ENCODE measurements at places on chromosomes 16 and 17.

GRCh38 chr16:10637337-10638037 lies 57.1 kb upstream of the EMP2 start:
- no peak for DNase-seq

DNA sequence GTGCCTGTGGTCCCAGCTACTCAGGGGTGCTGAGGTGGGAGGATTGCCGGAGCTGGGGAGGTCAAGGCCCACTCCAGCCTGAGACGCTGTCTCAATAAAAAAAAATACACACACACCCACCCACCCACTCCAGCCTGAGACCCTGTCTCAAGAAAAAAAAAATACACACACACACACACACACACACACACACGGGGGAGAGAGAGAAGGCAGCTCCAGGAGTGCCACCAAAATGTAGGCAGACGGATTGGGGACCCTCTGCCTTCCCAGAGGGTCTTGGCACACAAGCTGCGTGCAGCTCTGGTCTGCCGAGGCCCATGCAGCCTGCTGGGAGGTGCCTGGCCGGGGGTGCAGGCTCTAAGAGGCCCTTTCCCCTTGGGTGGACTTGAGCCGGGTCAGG lies 5.9 kb upstream of the NUDT16L1 start:
- no peak for DNase-seq

DNA sequence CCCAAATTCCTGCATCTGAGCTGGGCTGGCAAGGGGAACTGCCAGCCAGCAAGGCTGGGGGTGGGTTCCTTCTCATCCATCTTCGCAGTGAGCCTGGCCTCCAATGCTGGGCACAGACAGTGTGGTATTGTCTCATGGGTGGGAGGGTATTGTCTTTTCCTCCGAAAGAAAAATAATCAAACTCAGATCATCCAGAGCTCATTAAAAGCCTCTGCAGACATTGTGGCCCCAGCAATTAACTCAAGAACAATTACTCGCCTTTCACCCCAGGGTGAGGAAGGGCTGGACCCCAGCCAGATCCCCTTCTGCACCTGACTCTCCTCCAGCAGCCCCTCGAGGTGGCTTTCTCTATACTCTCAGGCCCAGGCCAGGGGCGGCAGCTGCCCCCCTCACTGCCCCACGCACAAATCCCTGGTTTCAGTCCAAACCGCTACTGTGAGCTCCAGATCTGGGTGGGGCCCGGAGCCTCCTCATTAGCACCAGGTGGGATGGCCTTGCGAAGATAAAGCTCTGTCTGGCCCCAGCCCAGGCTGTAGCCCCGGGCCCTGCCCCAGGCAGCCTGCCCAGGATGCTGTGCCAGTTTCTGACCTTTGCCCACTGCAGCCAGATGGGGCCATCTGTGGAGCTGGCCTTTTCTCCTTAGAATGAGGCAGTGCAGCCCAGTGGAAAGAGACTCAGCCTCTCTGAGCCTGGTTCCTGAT lies 2.3 kb upstream of the KRT15 start:
- no peak for DNase-seq

GRCh38 chr17:7034955-7035590 lies 742 bp upstream of the SLC16A13 start:
- no peak for DNase-seq

DNA sequence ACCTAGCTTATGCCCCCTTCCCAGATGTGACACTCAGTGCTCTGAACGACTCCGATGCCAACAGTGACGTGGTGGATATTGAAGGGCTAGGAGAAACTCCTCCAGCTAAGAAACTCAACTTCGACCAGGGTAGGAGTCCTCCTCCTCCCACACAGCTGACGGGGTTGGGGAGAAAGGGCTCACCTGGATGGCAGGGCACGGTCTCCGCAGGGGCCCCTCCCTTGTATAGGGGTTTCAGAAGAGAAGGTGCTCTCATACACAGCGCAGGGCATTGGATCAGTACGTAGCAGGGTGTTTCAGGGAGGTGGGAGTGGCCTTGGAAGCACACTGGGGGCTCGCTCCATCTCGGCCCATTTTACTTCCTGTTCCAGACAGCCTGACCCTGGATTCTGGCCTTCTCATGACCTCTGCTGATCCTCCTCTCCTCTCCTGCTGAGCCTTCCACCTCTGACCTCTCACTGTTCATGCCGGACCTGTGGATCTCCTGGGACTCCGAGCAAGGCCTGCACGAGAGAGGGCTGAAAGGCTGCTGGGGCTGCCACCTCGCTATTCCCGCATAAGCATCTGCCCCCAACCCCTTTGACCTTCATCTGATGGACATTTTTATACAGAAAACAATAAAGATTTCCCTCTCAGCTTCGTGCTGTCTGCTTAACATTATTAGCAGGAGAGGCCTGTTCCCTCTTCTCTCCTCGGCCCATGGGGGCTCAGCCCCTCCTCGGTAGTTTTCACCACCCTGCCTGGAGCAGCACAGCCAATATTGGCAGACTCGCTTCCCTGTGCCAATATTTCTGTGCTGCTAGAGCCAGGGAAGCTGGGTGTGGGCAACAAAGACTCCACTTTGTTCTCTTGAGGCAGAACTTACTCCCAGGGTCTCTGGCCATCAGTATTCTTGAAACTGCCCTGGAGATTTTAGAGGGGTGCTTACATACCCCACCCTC lies 4.7 kb downstream of the RNASEK start:
- no peak for DNase-seq

GRCh38 chr17:19397556-19398041 lies 10.6 kb upstream of the MFAP4 start:
- no peak for DNase-seq

DNA sequence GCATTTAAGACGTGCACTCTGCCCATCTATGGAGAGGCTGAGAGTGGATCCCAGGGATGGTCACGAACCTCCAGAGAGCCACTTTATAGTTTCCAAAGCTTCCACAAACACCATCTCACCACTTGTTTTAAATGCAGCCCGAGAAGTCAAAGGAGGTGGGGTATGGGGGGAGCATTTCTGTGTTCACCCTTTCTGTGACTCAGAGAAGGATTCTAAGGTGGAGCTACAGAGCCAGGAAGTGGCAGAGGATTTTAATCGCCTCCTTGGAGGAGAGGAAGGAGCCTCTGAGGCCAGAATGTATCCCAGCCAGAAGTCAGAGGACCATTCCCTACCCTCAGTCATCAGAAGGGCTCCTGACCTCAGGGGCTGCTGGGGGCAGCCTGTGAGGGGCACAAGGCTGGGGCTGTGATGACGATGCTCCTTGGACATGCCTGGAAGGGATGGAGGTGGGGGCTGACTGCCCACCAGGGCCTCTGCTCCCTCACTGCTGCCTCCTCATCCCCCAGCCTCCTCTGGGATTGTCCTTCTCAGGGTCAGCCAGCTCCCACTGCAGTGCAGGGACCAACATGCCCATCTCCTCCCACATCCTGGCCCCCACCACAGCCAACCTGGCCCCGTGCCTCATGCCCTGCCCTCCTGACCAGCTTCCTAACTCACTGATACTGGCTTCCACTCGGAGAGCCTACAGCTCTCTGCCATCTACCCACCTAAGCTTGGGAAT lies 2.8 kb downstream of the XYLT2 start:
- no peak for DNase-seq

DNA sequence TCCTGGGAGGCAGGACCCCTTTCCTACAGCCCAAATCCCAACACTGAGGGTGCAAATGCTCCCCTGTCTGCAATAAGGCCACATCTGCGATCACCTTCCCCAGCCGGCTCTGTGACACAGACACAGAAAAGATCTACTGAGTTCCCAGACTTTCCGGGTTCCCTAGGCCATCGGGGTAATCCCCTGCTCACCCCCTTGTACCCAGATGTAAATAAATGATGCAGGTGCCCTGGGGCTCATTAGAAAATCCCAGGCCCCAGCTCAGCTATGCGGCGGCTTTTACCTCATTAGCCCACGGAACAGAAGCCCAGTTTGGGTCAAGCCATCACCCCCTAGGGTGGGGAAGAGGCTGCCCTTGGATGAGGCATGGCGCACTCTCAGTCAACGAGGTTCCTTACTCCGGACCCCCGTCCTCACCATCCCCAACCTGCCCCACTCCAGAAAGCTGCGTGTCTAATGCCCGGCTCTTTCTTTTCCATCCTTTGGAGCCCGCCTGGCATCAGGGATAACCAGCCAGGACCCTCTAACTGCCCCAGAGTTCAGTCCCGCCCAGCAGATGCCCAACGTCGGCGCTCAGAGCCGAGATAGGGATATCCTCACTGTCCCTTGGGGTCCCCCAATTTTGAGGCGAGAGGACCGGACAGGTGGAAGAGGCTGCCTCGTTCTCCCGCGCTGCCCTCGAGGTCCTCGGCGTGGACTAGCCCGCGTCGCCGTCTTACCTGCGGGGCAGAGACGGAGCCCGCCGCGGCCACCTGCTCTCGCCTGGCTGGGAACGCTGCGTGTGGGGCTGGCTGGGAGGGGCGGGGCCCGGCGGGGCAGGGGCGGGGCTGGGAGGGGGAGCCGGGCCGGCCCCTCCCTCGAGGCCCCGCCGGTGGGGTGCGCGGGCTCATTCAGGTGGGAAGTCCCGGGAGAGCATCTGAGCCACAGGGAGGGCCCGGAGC lies at the start of gene ZNF385C:
Gene ZNF385C, minus strand, starts transcription at position 783 of the 941 bp plus-strand sequence. CDS start 35,417 bp downstream, outside the sequence.
- DNase-seq: no peak

GRCh38 chr16:24499193-24499814 lies 40.1 kb upstream of the RBBP6 start:
- DNase-seq: no peak

DNA sequence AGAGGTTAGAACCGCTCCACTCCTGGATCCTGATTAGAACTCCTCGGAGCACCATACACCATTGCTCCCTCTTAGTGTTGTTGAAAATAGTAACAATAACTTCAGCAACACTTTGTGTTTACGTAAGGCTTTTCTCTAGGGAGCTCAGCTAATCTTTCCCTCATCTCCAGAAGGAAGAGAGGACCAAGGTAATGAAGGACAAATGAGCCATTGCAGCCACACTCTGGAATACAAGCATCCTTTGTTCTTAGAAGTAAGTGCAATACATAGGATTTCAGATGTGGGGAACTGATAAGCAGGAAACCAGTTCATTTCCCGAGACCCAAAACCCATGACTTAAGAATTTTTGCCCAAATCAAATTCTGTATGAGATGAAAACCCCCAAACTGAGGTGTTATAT lies 22.9 kb upstream of the ZNF652 start:
- DNase-seq: no peak

GRCh38 chr17:27596096-27596495 lies 34.9 kb upstream of the LGALS9 start:
- no peak for DNase-seq

DNA sequence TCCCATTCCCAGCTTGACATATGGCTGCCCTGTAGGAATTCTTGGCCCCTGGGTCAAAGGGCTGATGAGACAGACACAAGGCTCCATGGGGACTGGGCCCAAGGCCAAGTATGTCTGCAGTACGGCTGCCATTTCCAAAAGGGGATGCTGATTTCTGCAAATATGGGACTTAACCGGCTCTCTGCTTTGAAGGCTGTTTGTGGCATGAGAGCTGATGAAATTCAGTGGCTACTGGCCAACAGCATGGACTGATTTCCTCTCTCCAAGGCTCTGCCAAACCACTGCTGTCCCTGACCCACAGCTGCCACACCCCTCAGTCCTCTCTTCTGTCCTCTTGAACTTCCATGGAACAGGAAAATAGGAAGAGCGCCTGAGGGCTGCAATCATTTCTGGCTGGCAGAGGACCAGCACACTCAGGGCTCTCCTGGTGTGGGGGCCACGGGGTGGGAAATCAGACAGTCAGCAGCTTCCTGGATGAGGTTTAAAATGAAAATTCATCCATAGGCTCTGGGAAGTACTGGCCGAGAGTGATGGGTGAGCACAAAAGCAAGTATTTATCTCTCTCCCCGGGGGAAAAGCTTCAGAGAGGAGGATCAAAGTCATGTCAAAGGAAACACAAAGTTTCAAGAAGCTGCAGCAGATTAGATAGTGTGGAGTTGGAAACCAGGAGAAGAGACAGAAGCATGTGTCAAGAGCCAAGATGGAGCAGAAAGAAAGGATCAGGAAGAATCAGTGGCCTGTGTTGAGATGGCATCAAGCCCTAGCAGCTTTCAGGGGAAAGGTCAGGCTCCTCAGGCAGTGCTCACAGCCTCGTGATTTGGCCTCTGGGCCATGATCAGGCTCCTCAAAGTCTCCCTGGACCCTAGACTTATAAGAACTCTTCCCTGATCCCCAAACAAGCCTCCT lies 64.1 kb upstream of the SREBF1 start:
- DNase-seq: no peak

GRCh38 chr17:52828621-52829020 lies 670.1 kb upstream of the CA10 start:
- DNase-seq: no peak

- DNase-seq: no peak
These were observed 23.1 kb upstream of the GPRC5C start for GRCh38 chr17:74408815-74409214.

GRCh38 chr17:77011173-77012011 lies 129.4 kb upstream of the SEC14L1 start:
- peak; percentile 6 for DNase-seq

GRCh38 chr17:83160443-83161297 lies 81.3 kb downstream of the METRNL start:
- DNase-seq: no peak

- DNase-seq: no peak
These were observed 4.5 kb downstream of the PLLP start for GRCh38 chr16:57279780-57280638.
